ENCODE measurements at places on chromosomes 6 and 20.

GRCh38 chr20:23048283-23049200, 930 bp downstream of the THBD start:
- DNase-seq, result peak; percentile 77

GRCh38 chr20:23340524-23340923, 10.1 kb upstream of the NXT1 start:
- DNase-seq, result peak; percentile 70

GRCh38 chr20:30599990-30600389, 657.5 kb upstream of the DEFB115 start:
- no peak for DNase-seq

DNA sequence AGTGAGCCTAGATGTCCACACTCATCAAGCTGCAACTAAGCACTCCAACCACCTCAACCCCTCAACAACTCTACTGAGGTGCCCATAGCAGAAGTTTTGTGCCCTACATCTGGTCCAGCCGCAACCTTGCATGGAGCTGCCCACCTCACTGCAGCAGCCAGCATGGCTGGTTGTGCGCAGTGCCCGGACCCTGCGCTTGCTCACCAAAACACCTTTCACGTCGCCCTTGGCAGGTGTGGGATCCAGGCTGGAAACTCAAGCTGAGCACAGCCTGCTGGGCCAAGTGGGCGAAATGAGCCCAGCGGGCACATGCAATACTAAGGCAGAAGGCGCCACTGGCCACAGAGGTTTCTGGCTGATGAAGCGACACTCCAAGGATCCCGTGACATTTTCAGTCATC, 902.4 kb downstream of the TBC1D32 start:
- DNase-seq, result no peak

- no peak for DNase-seq
Measured at GRCh38 chr6:156703719-156704118, 73.5 kb upstream of the ARID1B start.
